ENCODE measurements at places on chromosomes 7 and 10. TPM values are rescaled to one million over a fixed set of nuclear protein-coding genes. Genes with fewer than 3 reads are reported as not detected.

GRCh38 chr10:33365871-33366411, 31.5 kb upstream of the NRP1 start:
- DNase-seq: peak; percentile 56

DNA sequence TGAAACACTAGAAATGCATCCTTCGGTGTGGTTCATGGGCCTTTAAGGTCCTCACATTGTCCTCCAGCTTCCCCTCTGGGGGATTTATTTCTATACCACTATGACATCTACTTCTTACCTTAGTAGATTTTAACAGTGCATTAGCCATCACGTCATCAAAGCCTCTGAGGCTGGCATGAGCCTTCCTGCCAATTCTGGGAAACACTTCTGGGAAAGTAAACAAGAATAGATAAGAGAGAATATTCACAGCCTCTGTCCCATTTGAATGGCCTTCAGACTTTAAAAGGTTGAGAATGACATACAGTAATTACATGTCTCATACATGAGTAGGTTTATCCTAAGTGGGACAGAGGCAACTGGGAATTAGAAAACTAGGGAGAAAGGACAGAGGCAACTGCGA, 89.7 kb downstream of the AMPH start:
- DNase-seq: no peak

DNA sequence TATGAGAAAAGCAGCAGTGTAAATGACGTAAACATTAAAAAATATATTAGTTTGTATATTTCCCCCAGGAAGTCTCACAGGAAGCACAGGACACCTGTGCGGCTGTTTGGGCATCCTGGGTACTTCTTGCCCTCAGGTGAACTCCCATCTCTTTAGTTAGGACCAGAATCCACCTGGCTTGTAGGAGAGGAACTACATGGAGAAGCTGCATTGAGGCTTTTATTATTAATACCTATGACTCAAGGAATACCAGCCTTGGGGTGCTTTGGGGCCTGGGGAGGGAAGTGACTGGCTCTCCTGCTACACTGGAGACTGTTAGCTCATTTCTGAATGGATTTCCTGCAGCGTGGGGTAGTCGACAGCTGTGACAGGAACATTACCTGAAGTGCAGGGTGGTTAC, 40.0 kb upstream of the GSDME start:
- DNase-seq: no peak

DNA sequence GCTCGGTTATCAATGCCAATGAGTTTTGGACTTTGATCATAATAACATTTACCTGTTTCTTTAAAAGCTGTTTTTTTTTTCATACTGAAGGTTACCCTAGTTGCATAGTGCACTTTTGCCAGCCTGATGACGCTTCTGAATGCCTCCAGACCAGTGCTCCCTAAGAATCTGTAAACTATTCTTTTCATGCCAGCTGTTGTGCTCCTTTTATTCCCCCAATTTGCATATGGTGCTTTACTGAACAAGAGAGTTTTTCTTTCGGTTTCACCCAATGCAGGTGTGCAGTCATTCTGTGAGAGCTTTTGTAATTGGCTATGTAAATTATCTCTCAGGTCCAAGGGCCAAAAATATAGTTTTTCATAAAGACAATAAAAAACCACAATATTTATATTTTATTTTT, 48.1 kb upstream of the GLCCI1 start:
- DNase-seq: peak; percentile 30

GRCh38 chr10:131757285-131758058, 143.3 kb upstream of the PPP2R2D start:
- no peak for DNase-seq

- no peak for DNase-seq
These were observed 359.4 kb downstream of the GALNT17 start for GRCh38 chr7:71491336-71491735.

DNA sequence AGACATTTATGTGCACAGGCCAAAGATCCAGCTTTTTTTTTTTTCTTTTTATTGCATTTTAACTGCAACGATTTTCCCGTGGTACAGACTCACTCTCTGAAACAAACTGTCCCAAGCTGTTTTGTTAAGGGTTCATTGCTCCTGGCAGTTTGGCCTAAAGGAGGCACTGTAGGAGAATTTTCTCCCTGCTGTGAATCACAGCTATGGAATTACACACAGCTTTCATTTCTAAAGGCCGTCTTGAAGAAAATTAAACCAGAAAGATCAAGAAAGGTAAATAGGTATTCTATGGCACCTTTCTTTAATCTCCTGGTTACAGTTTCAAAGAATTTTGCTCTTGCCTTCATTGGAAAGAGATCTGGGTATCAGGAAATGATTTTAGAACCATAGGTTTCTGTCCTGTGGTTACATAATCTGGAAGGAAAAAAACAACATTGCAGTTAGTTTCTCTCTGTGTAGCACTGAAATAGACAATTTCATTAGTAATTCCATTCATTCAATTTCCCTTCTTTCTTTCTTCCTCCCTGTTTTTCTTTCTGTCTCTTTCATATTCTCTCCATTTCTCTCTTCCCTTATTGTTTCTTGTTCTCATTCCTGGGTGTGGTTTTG, 51.2 kb downstream of the PDK4 start:
- DNase-seq: no peak

DNA sequence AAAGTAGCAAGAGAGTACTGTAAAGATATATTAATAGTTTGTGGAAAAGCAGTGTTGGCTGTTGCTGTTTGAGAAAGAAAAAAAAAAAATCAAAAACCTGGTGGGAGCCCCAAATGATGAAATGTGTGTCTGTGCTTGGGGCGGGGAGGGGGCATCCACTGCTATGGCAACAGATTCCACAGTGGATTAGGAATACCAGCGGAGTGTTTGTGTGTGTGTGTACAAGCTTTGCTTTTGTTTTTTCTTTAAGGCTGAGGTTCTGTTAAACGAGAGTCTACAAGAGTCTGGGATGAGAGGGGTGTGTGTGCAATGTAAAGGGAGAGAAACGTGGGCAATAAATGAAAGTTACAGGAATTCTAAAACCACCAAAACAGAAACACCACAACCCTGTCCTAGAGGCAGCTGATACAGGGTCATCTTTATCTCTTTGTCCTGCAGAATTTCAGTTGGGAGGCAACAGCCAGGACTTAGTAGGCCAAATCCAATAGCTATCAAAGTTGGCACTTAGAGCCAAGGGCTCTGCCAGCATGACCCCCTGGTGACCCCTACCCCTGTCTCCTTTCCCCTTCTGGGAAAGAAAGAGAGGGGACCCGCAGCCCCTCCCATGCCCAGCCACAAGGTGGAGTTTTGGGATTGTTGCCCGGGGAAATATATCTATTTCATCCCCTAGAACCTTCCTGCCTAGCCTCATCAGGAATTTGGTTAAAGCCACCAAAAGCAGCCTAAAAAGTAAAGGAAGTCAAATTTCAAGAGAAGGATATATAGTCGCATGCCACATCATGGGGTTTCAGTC, 85.4 kb downstream of the OSBPL3 start:
- no peak for DNase-seq

GRCh38 chr7:832968-833424, 720 bp downstream of the SUN1 start:
- DNase-seq: no peak

DNA sequence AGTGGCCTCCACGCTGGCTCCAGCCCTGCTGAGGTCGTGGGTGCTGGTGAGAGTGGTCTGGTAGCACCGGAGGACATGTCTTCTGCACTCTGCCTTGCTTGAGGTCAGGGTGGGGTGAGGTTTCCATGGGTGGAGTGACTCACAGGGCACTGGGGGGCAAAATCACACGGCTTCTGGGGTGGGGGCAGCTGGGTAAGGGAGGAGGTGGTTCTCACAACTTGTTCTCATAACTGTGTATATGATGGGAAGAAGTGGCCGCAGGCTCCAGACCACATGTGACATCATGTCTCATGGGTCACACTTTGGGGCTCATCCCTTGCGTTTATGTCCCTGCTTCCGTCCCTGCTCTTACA, 884 bp upstream of the PRF1 start:
- peak; percentile 26 for DNase-seq

GRCh38 chr7:104150470-104150869, 57.3 kb downstream of the ORC5 start:
- no peak for DNase-seq

- no peak for DNase-seq
These were observed 102.1 kb downstream of the PPP1R17 start for GRCh38 chr7:31788883-31789680.

- DNase-seq: peak; percentile 61
These were observed 108.5 kb upstream of the ANLN start for GRCh38 chr7:36280840-36281812.

DNA sequence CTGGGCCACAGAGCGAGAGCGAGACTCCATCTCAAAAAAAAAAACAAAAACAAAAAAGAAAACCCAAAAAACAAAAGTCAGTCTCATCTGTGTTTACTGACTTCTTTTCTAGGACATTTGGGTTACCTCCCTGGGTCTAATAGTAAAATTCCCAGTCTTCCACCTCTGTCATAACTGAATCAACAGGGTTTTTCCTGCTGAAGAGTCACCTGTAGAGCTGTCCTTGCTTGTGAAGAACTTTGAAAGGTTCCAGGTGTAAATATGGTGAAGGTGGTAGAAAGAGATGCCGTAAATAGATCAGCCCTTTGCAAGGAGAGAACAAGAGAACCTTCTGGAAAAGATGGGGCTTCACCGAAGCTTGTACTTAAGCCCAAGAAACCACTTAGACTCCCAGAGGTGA, 112.7 kb upstream of the BTBD16 start:
- no peak for DNase-seq

- DNase-seq: peak; percentile 77
These were observed 4.0 kb upstream of the RBM28 start for GRCh38 chr7:128347647-128348097.

- no peak for DNase-seq
These were observed 129.8 kb downstream of the BAMBI start for GRCh38 chr10:28806951-28807759.

- no peak for DNase-seq
These were observed 27.8 kb downstream of the SLC26A5 start for GRCh38 chr7:103418241-103418640.

DNA sequence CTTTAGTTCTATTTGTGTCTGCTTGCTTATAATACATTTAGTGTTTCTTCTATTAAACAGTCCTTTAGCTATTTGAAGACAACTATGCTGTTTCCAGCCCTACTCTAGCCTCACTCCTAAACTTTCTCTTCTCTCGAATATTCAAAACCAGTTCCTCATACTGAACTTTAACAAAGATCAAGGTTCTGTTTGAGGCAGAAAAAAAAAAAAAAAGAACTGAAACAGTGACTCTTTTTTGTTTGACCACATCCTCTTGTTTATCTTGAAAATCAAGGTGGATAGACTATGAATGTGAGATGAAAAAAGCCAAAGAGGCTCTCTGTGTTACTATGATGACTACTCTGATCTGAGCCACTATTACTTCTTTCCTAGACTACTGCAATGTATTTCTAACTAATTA, 154.3 kb downstream of the ZNF365 start:
- no peak for DNase-seq

GRCh38 chr7:156176039-156176438, 363.8 kb upstream of the SHH start:
- no peak for DNase-seq

DNA sequence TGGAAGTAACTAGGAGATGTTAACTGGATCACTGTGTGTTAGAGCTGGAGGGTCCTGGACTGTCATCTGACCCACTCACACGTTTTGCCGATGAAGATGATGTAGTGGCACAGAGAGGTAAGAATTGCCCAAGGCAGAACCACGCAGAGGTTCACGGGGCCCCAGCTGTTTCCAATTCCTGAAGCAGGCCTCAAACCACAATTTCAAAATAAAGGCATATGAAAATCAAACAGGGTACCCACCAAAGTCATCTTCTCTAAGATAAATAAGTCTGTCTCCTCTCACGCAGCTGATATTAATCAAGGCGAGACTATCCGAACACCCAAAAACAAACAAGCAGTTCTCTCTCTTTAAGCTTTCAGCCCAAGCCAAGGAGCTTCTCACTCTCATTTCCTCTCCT, 113.3 kb upstream of the JCAD start:
- DNase-seq: no peak

- DNase-seq: no peak
These were observed 121.6 kb downstream of the KCND2 start for GRCh38 chr7:120394595-120394994.

DNA sequence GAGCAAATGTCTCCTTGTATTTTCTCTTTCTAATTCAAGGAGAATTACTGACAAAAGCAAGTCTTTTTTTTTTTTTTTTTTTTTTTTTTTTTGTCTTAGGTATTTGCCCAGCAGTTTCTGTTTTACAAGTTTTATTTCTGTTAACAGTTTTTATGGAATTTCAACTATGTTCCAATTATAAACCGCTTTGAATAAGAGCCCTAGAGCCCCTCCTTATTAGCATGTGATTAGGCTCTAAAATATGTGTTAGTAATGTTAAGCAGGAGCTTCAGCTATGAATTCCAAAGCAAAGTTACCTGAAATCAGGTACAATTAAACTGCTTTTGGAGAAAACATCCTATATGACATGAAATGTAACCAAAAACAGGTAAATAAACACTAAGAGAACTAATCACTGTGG, 997.0 kb upstream of the POT1 start:
- DNase-seq: no peak

- no peak for DNase-seq
These were observed 169.9 kb downstream of the RNF133 start for GRCh38 chr7:122528879-122529481.

- no peak for DNase-seq
These were observed 601.3 kb upstream of the GHITM start for GRCh38 chr10:83538047-83538446.

DNA sequence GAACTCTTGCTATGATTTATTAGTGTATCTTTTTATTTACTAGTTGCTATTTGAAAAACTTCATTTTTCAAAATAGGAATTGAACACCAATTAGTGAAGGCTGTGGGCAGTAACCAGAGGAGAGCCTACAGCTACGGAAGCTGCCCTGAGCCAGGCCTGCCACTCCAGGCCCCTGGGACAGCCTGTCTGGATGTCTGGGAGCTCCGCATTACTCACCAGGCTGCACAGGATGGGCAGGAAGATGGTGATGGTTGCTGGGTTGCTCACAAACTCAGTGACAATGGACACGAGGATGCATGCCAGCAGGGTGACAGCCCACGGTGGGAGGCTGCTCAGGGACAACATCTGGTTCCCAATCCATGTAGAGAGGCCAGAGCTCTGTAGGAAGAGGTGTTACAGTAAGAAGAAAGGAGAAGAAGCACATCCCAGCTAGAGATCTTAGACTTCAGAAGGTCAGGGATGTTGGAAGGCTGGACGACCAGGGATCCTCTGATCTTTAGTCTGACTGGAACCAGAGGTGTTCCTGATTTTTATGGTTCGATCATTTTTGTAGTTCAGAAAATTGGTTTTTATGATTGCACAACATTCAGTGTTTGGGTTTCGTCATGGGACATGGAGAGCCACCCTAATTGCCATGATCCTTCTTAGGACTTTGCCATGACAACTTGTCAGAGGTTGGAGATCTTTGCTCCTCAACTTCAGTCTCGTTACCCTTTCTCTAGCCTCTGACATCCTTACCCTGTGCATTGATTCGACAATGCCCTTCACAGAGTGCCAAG, 23.2 kb downstream of the STMP1 start:
- DNase-seq: no peak

- no peak for DNase-seq
These were observed 128.4 kb downstream of the BICC1 start for GRCh38 chr10:58641095-58641531.

GRCh38 chr10:55734112-55734511, 626.9 kb downstream of the ZWINT start:
- DNase-seq: no peak

Gene EPHA1
- total RNA-seq: 2.4 TPM

Gene RET
- total RNA-seq: 0.19 TPM

Gene GRM3
- total RNA-seq: not detected

Gene ADAM22
- 1.8 TPM for total RNA-seq

Gene RASSF4
- 1.0 TPM for total RNA-seq

Gene RPEL1
- not detected for total RNA-seq

Gene SAMD9
- 10.7 TPM for total RNA-seq

Gene ANKRD2
- not detected for total RNA-seq

Gene MYO1G
- total RNA-seq: 369 TPM

Gene ZNF804B
- total RNA-seq: not detected

Gene INMT
- 0.09 TPM for total RNA-seq

Gene PUS7
- total RNA-seq: 31.9 TPM

Data from activated CD4-positive, alpha-beta T cell treated with anti-CD3 and anti-CD28 coated beads for 36 hours (primary cell).